Peyer's patch (tissue), 4 donors: ENCODE measurements at places on chromosomes 6 and 20. TPM values are rescaled to one million over a fixed set of nuclear protein-coding genes. Genes with fewer than 3 reads are reported as not detected.

DNA sequence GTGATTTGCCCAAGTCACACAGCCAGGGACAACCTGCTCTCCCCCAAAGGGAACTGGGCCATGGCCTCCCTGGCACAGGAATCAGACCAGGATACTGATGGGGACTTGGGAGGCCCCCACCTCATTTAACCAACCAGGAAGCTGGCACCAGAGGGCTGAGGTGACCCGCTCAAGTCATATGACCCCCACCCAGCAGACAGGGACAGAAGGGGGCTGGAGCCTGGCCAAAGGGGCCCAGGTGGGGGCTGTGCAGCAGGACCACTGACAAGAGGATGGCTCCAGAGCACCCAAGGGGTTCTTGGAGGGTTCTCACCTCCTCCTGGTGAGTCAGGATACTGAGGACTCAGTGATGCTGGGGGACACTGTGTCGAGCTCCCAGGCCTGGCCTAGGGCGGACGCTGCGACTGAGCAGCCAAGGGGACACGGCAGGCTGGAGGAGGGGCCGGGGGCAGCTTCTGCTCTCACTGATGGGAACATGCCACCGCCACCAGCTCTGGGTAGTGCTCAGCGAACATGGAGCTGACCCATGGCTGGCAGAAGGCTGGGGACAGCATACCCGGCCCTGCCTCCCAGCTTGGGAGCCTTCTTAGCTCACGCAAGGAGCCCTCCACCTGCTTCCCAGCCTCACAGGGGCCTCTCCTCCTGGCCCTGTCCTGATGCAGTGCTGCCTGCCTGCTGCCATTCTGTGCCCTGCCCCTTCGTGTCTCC is 1.2 kb downstream of the CST7 start:
- H3K4me1 ChIP-seq = peaks cover 3% of the 10 kb centered on the region
- H3K27ac ChIP-seq = peak overlapping the region; percentile 74
- H3K4me3 ChIP-seq = peak overlapping the region; percentile 32
- H3K36me3 ChIP-seq = no peaks in the 10 kb centered on the region

DNA sequence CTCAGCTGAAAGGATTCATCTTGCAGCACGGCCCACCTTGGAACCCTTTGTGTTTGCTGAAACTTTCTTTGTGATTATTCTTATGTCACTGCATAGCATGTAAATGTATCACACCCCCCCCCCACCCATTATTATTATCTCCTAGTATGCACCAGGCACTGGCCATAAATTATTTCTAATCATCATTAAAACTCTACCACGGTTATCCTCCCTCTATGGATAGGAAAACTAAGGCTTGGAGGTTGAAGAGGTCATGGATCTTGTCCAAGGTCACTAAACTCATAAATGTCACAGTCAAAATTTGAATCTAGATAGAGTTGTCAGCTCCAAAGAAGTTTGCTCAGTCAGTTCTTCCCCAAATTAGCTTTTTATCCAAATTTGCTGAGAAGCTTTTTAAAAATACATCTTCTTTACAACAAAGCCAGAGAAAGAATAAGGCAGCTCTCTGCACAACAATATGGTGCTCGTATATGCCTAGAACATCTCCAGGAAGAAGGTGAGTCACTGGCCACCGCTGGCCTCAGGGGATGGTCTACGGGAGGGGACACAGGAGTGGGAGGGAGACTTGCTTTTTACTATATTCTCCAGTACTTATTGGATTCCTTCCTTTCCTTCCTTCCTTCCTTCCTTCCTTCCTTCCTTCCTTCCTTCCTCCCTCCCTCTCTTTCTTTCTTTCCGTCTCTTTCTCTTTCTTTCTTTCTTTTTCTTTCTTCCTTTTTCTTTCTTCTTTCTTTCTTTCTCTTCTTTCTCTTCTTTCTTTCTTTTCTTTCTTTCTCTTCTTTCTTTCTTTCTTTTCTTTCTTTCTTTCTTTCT is 134.5 kb downstream of the VEGFA start:
- H3K4me1 ChIP-seq = no peaks in the 10 kb centered on the region
- no peak overlapping the region for H3K4me3 ChIP-seq
- DNase-seq = no peak
- H3K27me3 ChIP-seq = no peaks in the 10 kb centered on the region
- no peak overlapping the region for H3K27ac ChIP-seq

GRCh38 chr20:2822073-2822472 is 5.9 kb downstream of the TMEM239 start:
- DNase-seq = no peak
- H3K27ac ChIP-seq = no peak overlapping the region
- no peaks in the 10 kb centered on the region for H3K4me1 ChIP-seq
- H3K36me3 ChIP-seq = no peaks in the 10 kb centered on the region
- no peak overlapping the region for H3K4me3 ChIP-seq

- H3K36me3 ChIP-seq = no peaks in the 10 kb centered on the region
- H3K4me1 ChIP-seq = no peaks in the 10 kb centered on the region
- H3K27ac ChIP-seq = no peak overlapping the region
- no peaks in the 10 kb centered on the region for H3K27me3 ChIP-seq
These were observed 202.7 kb downstream of the ARHGAP18 start for GRCh38 chr6:129507059-129507807.

GRCh38 chr6:36820700-36821580 is 18.3 kb downstream of the CPNE5 start:
- H3K27ac ChIP-seq = no peak overlapping the region
- no peaks in the 10 kb centered on the region for H3K27me3 ChIP-seq
- H3K36me3 ChIP-seq = no peaks in the 10 kb centered on the region
- DNase-seq = no peak
- H3K4me1 ChIP-seq = no peaks in the 10 kb centered on the region
- no peak overlapping the region for H3K4me3 ChIP-seq

Gene C6orf58
- not detected for total RNA-seq

Gene DSP
- total RNA-seq = 163 TPM
